Caki2 (cell line): ENCODE measurements at places on chromosomes 7 and 10. TPM values are rescaled to one million over a fixed set of nuclear protein-coding genes. Genes with fewer than 3 reads are reported as not detected.

- no peak for DNase-seq
Measured at GRCh38 chr10:44520651-44521050, 135.8 kb upstream of the CXCL12 start.

GRCh38 chr7:131130324-131130723 lies 197.4 kb upstream of the MKLN1 start:
- no peak for DNase-seq

DNA sequence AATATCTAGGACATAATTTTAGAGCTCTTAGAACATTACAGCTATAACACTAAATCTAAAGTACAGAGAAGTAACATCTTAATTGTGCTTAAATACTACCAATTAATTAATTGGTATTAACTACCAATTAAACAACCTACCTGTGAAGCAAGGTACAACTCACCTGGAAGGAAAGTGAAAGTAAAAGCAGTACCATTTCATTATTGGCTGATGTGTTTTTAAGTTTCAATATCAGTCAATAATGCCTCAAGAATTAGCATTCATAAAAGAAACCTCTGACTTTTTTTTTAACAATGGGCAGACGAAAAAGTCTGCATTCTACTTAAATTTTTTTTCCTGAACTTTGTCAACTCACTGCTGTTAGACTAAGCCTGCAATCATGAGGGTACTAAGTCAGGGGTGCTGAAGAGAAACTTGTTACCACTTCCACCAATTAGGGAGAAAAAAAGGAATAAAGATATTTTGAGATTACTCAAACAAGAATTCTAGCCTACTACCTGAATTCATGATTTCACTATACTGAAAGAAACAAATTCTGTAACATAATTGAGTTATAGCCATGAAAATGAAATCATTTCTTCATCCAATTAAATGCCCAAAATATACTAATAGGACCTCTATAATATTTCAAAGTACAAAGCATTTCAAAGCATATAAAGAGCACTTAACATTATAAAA lies 19.9 kb downstream of the UPF2 start:
- no peak for DNase-seq

DNA sequence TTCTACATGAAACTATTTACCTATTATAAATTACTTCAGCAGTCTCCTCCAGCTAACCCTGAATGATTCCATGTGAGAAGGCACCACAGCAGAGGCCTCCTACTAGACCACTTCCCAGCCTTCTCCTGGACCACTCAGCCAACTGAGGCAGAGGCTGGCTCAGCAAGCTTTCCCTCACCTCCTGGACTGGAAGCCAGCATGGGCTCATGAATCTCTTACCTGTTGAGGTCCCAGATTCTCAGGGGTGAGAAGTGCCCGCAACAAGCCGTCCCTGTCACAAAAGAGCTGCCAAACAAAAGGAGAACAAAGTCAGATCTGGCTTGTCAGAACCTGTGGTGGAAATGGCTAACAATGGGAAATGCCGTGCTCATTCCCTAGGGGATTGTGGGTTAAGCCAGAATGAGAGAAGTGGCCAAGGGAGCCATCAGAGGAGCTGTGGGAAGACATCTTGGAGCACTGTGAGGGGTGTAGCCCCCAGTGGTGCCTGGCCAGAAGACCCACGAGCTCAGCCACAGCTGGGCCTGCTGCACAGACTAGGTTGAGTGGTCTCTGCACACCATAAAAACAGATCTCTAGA lies 36.5 kb downstream of the DPCD start:
- DNase-seq: no peak

- DNase-seq: no peak
Measured at GRCh38 chr10:117626228-117626627, 83.7 kb downstream of the EMX2 start.

- peak; percentile 59 for DNase-seq
Measured at GRCh38 chr7:155815332-155816191, 3.3 kb upstream of the SHH start.

DNA sequence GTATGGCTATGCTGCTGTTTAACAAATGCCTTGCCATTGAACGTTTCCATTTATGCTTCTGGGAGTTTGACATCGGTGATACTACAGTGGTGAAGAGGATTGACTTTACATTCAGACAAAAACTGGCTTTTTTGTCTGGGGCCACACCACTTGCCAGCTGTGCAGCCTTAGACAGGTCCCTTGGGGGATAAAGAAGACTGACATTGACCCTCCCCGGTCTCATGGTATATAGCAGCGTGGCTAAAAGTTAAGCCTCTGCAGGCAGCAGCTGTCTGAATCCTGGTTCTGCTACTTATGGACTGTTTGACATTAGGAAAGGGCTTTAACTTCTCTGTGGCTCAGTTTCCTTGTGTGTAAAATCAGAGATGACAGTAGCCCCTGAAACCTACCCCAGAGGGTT lies 42.0 kb upstream of the PTF1A start:
- no peak for DNase-seq

DNA sequence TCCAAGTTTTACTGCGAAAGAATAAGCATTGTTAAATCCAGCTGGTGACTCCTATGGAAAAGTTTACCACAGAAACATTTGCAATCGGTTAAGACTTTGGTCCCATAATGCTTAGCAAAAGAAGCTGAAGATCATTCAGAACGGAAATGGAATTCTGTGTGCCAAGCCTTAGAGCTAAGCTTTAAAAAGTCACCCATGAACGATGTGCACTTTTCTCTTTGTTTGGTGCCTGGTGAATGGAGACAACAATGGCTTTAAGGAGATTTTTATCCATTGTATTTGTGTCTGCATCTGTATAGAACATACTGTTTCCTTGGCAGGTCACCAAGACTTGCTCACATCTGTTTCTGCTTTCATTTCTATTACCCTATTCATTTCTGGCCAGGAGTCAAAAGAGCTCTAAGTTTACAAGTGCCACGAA lies 26.3 kb upstream of the COL1A2 start:
- DNase-seq: no peak

DNA sequence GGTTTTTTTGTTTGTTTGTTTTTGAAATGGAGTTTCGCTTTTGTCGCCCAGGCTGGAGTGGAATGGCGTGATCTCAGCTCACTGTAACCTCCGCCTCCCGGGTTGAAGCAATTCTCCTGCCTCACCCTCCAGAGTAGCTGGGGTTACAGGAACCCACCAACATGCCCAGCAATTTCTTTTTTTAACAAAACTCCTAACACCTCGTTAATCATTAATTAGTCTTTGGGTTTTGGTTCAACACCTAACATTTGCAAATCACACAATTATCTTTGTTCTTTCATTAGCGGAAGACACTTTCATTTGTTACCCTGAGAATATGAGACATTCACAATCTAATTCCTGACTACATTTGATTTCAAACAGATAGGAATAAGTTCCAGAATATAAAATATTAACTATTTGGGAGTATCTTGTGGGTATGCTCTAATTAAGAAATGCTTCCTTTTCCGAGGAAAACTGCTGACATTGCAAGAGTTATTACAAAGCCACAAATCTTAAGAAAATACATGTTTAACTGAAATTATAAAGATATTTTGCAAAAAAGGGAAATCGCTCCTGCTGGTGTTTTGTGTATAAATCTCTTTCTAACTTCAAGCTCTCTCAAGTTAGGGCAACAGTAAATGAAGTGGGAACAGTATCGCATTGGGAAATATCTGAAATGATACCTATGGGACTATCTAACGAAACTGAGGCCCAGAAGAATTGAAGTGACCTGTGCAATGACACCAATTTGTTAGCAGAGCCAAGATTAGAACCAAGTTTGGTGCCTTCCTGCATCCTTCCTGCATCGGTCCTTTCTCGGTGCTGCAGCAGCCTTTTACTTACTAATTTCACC lies 1.2 kb upstream of the LSM8 start:
- DNase-seq: peak; percentile 32

Gene HNRNPH3
- 1.5 and 18.9 TPM in 2 replicates for total RNA-seq

Gene AMPH
- total RNA-seq: not detected in 2 replicates

Gene TEX36
- total RNA-seq: not detected in 2 replicates
